Activated CD4-positive, alpha-beta T cell treated with anti-CD3 and anti-CD28 coated beads, Interleukin-2, amount 10 ng/mL, durations not matched to agents 7 days and 5 days (primary cell): ENCODE measurements at places on chromosomes 4 and X. TPM values are rescaled to one million over a fixed set of nuclear protein-coding genes. Genes with fewer than 3 reads are reported as not detected.

- DNase-seq = no peak
These were observed 187.3 kb upstream of the FAM241A start for GRCh38 chr4:111957997-111958396.

GRCh38 chr4:168019019-168019651 lies 73.2 kb upstream of the ANXA10 start:
- DNase-seq = no peak

DNA sequence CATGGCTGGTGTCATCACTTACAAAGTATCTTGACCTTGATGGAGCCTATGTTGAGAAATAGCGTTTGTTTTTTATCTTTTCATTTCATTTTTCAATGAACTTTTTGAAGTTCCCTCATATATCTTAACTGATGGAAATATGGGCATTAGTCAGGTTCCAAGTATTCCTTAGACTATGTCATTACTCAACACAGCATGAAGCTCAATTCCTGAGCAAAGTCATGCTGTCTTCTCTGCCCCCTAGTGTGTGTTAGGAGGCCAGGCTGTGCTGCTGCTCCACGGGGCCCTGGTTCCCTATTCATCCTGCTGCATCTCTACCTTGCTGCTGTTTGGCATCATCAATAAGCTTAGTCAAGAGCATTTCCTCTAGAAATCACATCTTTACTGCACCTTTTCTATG lies 40.9 kb downstream of the GPR143 start:
- no peak for DNase-seq

GRCh38 chr4:126776361-126776760 lies 856.4 kb upstream of the INTU start:
- no peak for DNase-seq

GRCh38 chr4:86837691-86838503 lies 11.3 kb downstream of the SLC10A6 start:
- no peak for DNase-seq

DNA sequence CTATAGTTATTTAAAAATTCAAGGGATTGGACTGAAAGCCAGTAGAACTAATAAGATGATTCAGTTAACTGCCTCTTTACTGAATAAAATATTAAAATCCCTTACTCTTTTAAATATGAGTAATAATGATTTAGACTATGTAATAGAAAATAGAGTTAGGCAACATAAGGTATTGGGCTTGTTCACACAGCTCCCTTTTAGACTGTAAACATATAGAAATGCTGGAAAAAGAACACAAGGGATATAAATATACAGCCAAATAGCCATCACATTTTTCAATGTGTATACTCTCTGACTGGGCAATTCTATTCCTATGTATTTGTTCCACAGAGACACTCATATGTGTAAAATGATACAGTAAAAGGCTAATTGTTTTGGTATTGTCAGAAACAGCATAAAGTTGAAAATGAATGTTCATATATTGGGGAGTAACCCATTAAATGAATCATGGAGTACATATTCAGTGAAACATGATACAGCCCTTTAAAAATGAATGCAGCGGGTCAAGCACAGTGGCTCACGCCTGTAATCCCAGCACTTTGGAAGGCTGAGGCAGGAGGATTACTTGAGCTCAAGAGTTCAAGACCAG lies 129.8 kb downstream of the TBC1D19 start:
- DNase-seq = no peak

- DNase-seq = no peak
These were observed 73.0 kb upstream of the ZNF518B start for GRCh38 chr4:10530137-10530786.

DNA sequence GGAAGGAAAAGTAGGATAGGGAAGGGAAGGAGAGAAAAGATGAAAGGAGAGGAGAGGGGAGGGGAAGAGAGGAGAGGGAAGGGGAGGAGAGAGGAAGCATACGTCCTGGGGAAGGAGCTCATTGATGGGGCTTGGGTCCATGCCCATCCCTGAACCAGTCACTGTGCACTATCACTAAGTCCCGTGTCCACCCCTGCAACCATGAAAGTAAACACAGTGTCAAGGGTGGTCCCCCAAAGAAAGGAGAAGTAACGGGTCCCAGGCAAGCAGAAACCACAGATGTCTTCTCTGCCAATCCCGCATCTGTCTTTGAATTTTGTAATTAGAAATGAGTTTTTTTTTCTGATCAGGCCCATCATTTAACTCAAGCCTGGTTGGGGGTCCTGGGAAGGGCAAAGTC lies 55.2 kb downstream of the LGI2 start:
- no peak for DNase-seq

DNA sequence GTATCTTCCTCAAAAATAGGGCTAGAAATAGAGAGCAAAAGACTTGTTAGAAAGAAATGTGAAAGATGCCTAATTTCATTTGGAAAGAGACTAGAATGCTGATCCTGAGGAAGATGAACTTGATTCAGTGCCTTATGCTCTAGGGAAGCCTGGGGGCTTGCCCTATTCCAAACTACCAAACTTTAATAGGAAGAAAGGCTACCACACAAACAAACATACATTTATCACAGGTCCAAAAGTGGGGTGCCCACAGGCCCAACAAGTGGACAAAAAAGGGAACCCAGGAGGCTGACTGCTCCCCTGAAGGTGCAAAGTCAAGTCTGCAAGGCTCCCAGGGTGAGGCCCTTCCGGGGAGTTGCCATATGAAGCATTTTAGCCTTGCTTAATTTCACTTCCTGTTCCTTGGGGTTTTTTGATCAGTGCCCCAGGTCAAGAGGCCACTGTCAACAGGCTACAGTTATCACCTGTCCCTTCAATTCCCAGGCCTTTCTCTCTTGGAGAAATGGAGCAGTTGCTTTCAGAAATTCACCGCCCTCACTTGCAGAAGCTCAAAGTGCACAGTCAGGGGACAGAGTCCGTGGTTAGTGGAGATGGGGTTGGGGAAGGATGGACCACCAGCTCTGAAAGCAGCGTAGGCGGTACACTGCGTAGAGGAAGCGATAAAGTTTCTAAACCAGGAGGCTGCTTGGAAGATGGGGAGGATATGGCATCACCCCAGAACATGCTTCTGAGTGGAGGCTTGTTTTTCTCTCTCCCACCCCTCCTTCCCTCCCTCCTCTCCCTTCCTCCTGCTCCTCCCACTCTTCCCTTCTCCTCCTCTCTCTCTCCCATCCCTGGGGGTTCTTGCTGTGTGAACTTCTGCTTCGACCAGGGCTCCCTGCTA lies 36.4 kb downstream of the TMEM154 start:
- DNase-seq = no peak

- no peak for DNase-seq
These were observed 35.3 kb upstream of the ADAMTS3 start for GRCh38 chr4:72604324-72604723.

- DNase-seq = no peak
These were observed 68.2 kb downstream of the ZNF827 start for GRCh38 chr4:145870155-145871020.

DNA sequence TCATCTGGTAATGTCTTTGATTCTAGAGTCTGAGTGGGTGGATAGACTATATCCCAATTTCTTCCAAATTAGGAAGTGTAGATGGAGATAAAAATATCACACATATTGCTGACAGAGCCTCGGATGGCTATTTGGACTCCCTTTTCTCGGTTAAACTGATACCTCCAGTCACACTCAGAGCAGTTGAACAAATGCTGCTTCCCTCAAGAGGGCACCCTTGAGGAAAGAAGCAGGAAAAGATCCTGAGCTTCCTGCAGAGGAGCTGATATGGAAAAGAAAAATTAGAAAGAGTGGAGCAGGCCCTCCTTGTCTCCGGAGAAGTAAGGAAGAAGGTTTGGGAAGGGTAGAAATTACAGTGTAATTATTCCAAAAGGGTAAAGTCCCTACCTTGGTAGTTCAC lies 96.2 kb upstream of the CCSER1 start:
- no peak for DNase-seq

DNA sequence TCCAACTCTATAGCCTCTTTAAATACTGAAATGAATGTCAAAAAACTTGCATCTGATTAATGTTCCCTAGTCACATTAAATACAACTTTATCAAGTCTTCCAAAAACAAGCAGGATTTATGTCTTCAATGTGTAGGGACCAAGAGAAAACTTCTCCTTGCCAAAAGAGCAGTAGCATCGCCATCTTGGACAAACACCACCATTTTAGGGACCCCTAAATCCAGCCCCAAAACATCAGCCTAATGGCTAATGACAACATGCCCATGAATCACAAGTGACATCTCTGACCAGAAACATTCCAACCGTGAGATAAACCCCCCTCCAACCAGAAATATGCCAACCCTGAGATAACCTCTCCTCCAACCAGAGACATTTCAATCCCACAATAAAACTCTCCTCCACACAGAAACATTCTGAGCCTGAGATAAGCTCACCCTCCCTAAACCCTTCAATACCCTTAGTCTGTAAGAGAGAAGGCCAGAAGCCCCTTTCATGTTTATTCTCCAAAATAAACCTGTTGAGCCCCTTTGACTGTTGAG lies 697.4 kb downstream of the TRAM1L1 start:
- DNase-seq = no peak

DNA sequence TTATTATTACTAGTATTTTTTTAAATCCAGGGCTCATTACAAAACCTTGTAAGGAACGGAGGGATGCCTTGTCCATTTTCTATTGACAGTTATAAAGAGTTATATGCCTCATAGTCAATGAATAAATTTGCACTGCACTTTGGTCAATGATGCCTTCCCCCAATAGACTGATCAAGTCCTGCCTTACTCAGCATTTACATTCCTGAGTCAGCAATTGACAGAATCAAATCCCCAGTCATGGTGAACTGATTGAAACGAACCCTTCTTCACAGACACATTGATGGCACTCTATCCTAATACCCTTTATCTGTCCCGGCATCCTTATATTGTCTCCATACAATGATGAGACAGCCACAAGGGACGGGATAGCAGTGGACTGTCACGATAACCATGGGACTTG lies 213.2 kb downstream of the NLGN4X start:
- no peak for DNase-seq

GRCh38 chr4:1169691-1170096 lies 2.7 kb downstream of the SPON2 start:
- no peak for DNase-seq

DNA sequence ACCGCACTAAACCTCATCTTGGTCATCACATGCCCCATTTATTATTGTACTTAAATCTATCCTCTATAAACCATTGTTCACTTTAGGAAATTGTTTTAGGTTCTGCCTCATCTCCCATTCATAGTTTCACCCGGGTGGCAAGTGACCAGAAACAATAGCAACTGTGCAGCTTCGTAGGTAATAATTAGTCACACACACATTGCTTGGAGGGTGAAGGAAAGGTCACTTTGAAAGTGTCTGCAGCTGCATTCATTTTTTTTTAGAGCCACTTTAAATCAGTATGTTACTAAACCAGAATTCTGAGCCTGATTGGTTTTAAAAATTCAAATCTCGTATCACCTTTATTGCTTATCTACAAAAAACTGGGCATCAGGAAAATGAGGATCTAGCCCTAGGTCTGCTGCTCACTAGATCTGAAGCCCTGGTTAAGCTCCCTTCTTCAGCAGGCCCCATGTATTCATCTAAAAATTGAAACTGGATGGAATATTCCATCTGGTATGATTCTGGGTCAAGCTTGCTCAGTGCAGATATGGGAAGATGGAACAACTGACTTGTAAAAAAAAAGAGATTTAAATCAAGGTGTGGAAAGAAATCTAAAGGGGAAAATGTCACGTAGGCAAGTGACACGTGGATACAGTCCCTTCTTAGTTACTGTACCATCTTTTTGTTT lies 62.4 kb downstream of the LIMCH1 start:
- no peak for DNase-seq

- no peak for DNase-seq
These were observed 6.3 kb downstream of the MAGEB1 start for GRCh38 chrX:30253257-30253656.

DNA sequence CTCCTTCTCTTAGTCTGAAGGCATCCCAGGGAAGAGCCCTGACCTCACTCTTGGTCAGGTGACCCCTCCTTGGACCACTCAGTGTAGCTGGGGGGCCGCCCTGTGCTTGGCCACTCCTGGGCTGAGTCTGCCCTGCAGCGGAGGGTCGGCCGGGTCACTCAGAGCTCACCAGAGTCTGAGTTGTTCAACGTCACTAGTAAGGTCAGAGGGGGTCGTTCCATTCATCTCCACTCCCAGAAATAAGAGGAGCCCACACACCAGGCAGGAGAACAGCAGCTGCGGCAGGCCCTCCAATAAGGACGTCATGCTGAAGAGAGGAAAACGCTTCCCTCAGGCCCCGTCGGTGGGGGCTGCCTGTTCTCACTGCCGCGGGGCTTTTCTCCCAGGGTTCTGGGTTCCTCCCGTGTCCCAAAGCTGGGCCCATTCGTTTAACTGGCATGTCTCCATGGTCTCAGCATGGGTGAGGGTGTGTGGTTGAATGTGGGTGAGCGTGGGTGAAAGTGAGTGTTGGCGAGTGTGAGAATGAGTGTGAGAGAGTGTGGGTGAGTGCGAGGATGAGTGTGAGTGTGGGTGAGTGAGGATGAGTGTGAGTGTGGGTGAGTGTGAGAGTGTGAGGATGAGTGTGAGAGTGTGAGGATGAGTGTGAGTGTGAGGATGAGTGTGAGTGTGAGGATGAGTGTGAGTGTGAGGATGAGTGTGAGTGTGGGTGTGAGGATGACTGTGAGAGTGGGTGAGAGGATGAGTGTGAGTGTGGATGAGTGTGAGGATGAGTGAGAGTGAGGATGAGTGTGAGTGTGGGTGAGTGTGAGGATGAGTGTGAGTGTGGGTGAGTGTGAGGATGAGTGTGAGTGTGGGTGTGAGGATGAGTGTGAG lies 47.7 kb downstream of the ING2 start:
- no peak for DNase-seq

The NDP gene
- total RNA-seq = not detected

The FAM9B gene
- not detected for total RNA-seq

The LRRC66 gene
- 0.12 TPM for total RNA-seq

The MAGEC2 gene
- not detected for total RNA-seq

The RHOXF1 gene
- not detected for total RNA-seq

The FAM47E gene
- total RNA-seq = not detected

The SMPX gene
- total RNA-seq = not detected

The PCDH10 gene
- total RNA-seq = not detected

The FAM9C gene
- not detected for total RNA-seq

The AASDH gene
- total RNA-seq = 15.8 TPM

The CPLX1 gene
- 0.42 TPM for total RNA-seq

The CEP44 gene
- 21.7 TPM for total RNA-seq
